ENCODE measurements at places on chromosomes 5 and 9.

- DNase-seq, result no peak
Observed at GRCh38 chr9:86389628-86390027, 35.4 kb upstream of the TUT7 start.

- DNase-seq, result no peak
Observed at GRCh38 chr5:10632110-10632761, 68.4 kb downstream of the ANKRD33B start.

- DNase-seq, result no peak
Observed at GRCh38 chr9:34686231-34686630, 4.8 kb downstream of the CCL19 start.

GRCh38 chr5:76762484-76762883 is 46.6 kb downstream of the F2R start:
- DNase-seq, result no peak

DNA sequence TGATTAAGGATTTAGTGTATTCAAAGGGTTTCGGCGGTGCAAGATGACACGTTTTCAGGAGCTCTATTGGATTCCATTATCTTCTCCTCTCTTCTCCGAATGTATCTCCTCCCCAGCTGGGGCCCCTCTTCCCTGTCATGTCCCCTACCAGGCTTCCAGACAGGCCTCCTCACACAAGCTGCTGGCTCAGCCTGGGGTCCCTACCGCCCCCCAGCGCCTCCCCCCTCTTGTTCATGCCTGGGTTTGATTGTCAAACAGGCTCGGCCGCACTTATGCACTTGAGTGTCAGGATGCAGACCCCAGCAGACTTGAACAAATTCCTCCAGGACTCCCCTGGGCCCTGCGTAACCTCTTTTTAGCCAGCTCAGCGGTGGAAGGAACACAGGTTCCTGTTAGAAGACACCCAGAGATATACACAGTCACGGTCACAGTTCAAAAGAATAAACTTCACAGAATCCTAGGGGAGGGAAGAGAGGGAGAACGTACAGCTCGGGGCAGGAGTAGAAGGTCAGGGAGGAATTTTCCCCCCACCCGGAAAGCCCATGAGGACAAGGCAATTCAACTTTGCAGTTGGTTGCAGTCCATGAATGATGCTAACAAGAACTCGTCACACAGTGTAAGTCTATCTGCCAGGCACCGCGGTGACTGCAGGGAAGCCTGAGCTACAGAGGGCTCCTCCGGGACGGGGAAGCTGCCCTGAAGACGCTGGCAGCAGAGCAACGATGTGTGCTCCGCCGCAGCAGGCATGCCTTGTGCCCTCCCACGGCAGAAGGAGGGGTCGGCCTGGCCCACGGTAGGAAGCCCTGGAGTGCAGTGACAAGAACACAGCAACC is 560.0 kb downstream of the BNC2 start:
- DNase-seq, result no peak

- DNase-seq, result no peak
Observed at GRCh38 chr9:92494856-92495255, 12.6 kb upstream of the ASPN start.

DNA sequence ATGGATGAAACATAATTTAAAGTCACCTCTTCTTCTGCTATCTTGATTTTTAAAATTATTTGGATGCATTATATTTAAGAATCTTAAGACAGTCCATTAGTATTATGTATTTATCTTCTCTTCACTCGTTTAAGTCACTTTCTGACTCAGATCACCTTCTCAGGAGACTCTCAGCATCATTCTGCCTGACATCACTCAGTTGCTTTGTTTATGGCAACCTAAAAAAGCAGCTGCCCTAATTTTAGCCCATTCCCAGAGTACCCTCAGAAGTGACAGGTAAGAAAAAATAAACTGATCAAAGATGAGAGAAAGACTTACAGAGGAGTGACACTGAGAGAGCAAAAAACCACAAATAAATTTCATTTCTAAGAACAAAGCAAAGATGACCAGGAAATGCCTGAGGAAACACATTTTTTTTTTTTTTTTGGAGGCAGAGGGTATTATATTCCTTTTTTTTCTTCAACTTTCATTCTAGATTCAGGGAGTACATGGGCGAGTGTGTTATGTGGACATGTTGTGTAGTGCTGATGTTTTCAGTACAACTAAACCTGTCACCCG is 140.5 kb downstream of the MUSK start:
- DNase-seq, result no peak

All from heart left ventricle (tissue), 16 donors.